Kidney capillary endothelial cell (primary cell): ENCODE measurements at places on chromosomes 16 and 17.
A peak's percentile ranks its signal among the peaks of the same experiment; 100 is the strongest.

DNA sequence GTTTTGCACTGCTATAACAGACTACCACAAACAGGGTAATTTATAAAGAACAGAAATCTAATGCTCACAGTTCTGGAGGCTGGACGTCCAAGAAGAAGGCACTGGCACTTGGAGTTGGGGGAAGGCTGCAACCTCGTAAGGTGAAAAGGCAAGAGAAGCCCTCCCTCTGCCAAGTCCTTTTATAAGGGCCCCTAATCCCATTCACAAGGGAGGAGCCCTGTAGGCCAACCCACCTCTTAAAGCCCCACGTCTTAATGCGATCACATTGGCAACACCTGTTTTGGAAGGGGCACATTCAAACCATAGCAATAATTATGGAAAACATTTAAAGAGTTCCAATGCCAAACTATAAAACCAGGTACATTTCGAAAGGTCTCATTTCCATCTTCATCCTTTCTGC is 5.2 kb downstream of the PKD1L3 start:
- DNase-seq = no peak

GRCh38 chr17:31902693-31903092 is 1.2 kb upstream of the UTP6 start:
- no peak for DNase-seq

- DNase-seq = no peak
Observed at GRCh38 chr16:88862968-88863367, 3.5 kb downstream of the PABPN1L start.

DNA sequence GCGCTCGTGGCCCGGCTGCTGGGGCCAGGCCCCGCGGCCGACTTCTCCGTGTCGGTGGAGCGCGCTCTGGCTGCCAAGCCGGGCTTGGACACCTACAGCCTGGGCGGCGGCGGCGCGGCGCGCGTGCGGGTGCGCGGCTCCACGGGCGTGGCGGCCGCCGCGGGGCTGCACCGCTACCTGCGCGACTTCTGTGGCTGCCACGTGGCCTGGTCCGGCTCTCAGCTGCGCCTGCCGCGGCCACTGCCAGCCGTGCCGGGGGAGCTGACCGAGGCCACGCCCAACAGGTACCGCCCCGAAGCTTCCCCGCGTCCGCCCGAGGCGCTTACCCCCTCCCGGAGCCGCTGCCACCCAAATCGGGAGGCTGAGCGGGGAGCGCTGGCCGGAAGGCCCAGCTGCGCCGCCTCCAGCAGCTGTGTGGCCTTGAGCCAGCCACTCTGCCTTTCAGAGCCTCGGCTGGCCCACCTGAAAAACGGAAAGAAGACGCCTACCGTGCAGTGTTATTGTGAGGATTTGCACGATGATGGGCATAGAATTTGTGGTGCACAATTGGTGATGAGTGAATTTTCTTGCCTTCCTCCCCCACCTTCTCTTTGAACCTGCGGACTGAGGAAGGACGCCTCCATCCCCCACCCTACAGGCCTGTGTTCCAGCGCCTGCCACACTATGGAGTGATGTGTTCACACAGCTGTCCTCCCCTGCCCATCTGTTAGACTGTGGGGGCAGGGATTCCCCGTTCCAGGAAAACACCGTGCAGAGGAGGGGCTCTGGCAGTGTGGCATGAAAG is 523 bp downstream of the NAGLU start:
- peak; percentile 58 for DNase-seq

DNA sequence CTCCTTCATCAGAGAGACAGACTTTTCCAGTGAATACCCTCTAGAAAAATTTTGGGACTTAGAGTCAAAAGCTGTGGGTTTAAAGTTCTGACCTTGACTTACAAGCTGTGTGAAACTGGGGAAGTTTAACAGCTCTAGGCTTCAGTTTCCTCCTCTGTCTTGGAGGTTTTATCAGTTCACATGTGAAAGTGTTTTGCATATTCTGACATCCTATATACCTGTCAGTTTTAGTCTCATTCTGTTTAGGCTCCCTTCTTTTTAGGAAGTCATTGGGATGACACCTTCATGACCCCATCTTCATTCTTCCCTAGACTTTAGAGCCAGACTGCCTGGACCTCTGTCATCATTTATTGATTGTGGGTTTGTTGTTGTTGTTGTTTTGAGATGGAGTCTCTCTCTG is 44.4 kb downstream of the YPEL2 start:
- DNase-seq = no peak

GRCh38 chr16:49543631-49543946 is 170.0 kb downstream of the C16orf78 start:
- DNase-seq = no peak

DNA sequence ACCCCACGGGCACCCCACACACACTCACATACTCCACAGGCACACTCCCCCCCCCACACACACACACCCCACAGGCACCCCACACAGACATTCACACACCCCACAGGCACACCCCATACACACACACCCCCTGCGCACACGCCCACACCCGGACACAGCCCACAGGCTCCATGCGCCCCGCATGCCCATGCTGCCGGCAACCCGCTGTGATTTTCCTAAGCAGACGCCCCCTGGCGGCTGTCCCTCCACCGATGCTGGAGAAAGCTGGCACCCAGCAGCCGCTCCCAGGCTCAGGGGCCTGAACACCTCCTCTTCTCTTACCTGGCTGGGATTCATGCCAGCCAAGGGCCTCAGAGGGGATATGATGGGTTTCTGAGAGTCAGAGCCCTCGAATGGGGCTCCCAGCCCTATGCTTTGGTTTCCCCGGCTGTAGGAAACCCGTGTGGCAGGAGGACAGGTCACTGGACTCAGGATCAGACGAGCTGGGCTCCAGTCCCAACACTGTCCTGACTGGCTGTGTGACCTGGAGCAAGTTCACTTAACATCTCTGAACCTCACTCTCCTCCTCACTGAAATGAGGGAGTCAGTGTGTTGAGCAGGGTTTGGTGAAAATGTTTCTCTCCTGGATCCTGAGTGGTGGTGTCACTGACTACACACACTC is 19.6 kb upstream of the TNFRSF13B start:
- peak; percentile 65 for DNase-seq

DNA sequence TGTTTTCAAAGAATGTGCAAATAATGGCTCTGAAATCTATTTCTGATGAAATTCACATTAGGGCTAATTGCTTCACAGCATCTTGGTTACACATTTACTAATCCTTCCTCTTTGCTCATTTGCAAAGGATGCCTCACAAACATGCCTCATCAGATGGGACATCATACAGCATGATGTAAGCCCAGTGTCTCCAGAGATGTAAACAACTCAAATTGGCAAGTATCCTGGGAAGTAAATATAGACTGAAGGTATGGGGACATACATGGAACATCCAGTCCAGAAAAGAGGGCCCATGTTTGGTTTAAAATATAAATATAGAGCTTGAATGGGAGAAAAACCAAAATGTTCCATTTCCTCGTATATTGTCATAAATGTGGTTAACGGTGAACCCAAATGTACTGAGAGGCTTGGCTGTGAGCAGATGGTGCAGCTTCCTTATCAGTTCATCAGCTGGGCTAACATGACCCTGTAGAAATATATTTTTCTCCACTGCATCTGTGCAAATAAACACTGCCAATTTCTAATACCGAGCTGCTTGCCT is 142.9 kb upstream of the NUDT7 start:
- no peak for DNase-seq

DNA sequence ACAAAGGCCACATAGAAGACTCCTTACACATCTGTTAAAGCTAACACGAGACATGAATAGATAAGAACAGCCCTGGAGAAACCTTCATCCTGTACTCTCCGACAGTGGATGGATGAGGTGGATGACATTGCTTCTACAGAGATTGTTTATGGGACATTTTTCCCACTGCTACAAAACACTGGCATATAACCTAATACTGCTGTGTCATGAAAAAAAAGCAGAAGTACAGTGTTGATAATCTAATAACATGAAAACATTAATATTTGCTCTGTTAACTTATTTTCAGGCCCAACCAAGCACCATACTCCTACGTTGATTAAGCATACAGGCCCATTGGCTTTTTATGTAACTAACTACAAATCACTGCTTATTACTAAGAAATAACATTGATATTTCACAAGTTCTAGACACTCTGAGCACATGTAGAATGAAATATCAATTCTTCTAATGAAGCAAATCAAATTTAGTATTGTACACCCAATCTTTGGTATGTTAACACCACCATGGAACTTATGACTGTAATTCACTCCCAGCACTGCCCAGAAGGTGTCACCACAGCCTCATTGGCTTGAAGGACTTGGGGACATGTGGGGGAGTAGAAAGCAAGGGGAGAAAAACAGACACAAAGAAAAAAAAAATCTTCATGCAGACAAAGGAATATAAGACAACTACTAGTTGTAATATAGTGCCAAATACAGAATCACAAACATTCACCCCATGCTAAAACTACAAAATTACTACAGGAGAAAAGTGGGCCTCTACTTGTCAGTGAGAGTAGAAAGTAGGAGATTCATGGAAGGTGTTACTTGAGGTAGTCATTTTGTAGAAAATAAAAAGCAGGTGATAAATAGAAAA is 330.0 kb upstream of the PMFBP1 start:
- peak; percentile 67 for DNase-seq

DNA sequence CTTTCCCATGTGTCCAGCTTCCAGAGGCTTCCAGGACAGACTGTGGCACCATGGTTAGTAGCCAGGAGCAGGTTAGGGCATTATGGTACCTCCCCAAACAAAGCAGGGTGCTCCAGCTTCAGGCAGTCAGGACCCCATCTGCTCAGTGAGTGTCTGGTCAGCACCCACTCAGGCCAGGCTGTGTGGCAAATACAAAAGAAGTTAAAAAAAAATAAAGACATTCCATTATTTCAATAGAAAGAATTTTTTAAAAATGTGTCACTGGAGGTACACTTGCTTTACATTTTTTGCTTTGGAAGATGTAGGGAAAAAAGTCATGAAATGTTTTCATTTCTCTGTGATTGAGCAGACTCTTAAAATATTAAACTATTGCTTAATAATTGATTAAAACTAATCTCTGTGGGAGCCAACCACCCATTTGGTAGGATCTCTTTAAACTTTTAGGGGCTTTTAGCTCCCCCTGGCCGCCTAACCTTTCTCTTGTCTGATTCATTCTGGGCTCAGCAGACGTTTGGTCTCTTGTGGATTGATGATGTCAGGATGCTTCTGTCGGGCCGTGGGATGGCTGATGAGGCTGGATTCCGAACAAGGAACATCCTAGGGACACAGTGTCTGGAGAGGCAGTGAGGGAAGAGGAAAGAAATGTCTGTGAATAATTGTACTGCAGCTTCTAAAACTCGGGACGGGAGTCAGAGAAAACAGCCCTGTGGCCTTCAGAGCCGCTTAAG is 28.4 kb upstream of the NPTX1 start:
- peak; percentile 40 for DNase-seq

DNA sequence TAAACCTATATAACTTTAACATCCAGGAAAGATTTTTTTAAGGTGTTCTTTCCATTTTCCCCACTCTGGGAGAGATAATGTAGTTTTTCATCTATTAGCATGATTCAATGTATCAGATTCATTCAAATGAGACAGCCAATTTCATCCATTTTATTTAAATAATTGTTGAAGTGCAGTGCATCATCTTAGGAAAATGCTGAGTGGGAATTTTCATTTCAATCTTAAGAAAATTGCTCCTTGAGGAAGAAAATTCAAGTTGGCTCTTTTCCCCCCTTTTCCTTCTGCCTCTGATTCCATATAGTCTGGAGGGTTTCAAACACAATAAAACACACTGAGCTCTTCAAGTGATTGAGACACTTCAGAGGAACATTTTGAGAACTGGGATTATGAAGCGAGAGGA is 3.4 kb upstream of the KCNJ16 start:
- no peak for DNase-seq

- no peak for DNase-seq
Observed at GRCh38 chr17:61323003-61323908, 76.4 kb upstream of the TBX2 start.

- peak; percentile 65 for DNase-seq
Observed at GRCh38 chr17:83055911-83056582, 23.4 kb upstream of the METRNL start.

- peak; percentile 55 for DNase-seq
Observed at GRCh38 chr17:32350666-32351418, 885 bp downstream of the ZNF207 start.

DNA sequence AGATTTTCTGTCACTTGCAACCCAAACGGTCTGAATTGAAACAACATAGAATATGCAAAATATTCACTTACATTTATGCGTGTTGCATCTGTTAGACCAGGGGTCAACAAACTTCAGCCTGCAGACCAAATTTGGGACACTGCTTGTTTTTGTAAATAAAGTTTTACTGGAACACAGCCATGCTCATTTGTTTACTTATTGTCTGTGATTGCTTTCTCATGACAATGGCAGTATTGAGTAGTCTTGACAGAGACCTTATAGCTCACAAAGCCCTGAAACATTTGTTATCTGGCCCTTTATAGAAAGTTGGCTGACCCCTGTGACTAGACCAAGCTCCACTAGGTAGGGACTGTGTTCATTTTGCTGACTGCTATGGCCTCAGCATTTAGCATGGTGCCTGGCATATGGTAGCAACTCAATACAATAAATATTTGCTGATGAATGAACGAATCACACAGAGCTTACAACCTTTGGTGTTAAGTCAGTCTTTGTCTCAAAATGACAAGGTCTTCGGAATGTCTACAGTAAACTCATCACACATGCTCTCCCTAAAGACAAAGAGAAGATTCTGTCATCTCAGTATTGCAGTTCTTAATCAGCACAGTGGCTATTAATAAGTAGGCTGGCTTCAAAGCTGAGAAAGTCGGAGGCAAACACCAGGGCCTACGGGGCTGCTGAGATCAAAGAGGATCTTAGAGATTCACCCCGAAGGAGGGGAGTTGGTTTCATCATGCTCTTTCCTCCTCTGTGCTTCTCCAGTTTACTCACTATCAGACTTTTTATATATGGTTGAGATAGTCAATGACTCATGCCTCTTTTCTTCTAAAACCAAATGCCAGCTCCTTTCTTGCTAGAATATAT is 95.2 kb upstream of the AXIN2 start:
- no peak for DNase-seq

GRCh38 chr17:38466346-38467315 is 38.4 kb downstream of the ARHGAP23 start:
- no peak for DNase-seq
